Hepatocyte (in vitro differentiated cells): ENCODE measurements at places on chromosomes 1 and 21. TPM values are rescaled to one million over a fixed set of nuclear protein-coding genes. Genes with fewer than 3 reads are reported as not detected.

Gene FCGR3A
- total RNA-seq, result 0.17 and 2.2 TPM in 2 replicates

Gene FOXD3
- not detected in 2 replicates for total RNA-seq

Gene MXRA8
- 138 and 155 TPM in 2 replicates for total RNA-seq

GRCh38 chr1:160755461-160755860, 16.4 kb downstream of the SLAMF7 start:
- no peak for DNase-seq

- no peak for DNase-seq
These were observed 701.8 kb upstream of the CXADR start for GRCh38 chr21:16811011-16811410.

GRCh38 chr1:29585201-29585600, 348.9 kb downstream of the PTPRU start:
- DNase-seq, result no peak

DNA sequence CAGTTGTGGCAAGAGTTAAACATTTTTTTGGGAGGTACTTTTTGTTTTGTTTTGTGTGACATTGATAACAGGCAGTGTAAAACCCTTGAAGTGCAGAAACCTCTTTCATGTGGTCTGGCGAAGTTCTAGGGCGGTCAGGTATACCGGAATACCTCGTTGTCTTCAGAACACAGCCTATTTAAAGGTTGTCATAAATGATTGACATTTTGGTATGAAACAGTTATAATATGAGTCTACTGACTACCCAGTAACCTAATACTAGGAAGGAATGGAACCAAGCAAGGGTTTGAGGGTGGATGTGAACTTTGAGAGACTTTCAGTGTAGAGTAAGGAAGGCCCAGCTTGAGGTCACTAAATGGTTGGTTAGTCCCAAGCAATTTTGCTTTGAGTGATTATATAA, 40.5 kb downstream of the PATJ start:
- DNase-seq, result no peak

GRCh38 chr1:25183126-25183980, 48.9 kb downstream of the SYF2 start:
- DNase-seq, result no peak

GRCh38 chr1:199716729-199717128, 310.8 kb upstream of the NR5A2 start:
- no peak for DNase-seq

DNA sequence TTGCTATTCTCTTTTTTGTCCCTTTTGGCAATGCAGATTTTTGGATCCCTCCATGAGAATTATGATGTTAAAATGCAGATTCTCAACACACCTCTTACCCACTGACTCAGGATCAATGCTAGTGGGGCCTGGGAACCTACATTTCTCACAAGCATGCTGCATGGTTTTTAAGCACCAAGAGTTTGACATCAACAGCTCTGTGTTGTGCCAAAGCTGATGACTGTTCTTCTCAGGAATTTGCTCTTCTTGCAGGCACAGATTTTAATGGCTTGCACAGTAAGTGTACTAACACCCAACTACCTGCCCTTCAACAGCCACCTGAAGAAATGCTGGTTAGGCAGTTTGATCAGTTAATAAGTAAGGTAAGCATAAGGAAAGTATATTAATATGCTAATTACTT, 468.7 kb downstream of the PTBP2 start:
- DNase-seq, result no peak

DNA sequence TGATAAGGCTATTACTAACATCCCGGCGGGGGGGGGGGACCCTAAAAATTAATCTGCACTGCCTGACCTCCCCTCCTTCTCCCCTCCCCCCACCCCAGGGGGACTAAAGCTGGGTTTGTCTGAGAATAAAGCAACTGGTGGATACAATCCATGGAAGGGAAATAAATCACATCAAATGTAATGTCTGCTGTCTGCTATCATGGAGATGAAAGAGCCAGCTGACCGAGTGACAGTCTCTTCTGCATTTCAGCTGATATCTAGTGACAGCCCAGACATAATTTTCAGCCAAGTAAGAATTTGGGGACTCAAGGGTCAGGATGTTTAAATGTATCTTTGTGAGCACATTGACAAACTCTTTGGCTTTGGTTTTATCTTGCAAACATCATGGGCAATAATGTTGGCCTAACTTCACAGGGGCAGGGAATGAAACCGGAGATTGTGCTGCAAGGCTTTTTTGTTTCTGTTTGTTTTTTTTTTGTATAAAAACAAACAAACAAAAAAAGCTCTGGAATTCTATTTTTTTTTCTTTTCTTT, 44.7 kb downstream of the HTR6 start:
- no peak for DNase-seq

GRCh38 chr1:198361237-198361767, 179.2 kb downstream of the ATP6V1G3 start:
- DNase-seq, result no peak
